Activated CD4-positive, alpha-beta T cell treated with anti-CD3 and anti-CD28 coated beads, Interleukin-2, amount 50 U/mL, for 48 hours (primary cell): ENCODE measurements at places on chromosomes 12 and 14.

DNA sequence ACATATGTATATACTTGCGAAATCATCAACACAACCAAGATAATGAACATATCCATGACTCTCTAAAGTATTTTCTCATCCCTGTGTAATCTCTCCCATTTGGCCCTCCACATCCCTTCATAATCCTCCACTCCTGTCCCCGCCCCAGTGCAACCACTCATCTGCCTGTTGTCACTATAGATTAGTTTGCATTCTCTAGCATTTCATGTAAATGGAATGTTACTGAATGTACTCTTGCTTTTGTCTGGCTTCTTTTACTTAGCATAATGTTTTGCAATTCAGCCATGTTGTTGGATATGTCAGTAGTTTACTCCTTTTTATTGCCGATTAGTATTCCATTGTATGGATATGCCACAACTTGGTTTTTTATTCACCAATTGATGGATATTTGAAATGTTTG is 99.1 kb downstream of the BICD1 start:
- no peak for DNase-seq

GRCh38 chr14:35740215-35740614 is 68.9 kb downstream of the RALGAPA1 start:
- DNase-seq, result no peak

DNA sequence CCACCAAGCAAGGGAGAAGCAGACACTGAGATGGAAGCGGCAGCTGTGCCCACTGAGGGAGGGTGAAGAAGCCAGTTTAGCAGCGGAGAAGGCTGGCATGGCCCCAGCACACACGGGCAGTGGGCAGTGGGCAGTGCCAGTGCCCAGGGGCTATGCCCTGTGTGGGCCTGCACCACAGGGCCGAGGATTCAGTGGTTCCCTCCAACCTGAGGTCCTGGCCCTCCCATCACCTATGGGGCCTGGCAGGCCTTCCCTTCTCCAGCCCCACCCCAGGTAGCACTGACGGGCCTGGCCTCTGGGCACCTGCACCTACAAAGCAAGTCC is 81.1 kb downstream of the ITPK1 start:
- DNase-seq, result no peak

DNA sequence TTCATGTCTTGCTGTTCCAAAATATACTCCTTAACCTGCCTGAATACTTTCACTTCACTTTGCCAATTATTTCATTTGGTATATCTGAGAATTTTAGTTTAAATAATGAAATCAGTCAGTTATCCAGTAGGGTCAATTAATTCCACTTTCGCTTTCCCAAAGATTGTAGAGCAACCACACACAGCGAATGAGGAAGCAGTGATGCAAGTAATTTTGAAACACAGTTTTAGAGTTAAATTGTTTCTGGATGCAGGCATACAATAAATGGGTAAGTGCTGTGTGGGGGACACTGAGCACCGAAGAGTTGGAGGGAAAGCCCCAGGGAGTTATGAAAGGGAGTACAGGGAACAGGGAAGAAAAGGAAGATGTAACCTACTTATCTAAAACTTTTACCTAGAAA is 62.8 kb downstream of the TSHR start:
- DNase-seq, result no peak

GRCh38 chr12:89770391-89770790 is 61.8 kb upstream of the ATP2B1 start:
- DNase-seq, result no peak

DNA sequence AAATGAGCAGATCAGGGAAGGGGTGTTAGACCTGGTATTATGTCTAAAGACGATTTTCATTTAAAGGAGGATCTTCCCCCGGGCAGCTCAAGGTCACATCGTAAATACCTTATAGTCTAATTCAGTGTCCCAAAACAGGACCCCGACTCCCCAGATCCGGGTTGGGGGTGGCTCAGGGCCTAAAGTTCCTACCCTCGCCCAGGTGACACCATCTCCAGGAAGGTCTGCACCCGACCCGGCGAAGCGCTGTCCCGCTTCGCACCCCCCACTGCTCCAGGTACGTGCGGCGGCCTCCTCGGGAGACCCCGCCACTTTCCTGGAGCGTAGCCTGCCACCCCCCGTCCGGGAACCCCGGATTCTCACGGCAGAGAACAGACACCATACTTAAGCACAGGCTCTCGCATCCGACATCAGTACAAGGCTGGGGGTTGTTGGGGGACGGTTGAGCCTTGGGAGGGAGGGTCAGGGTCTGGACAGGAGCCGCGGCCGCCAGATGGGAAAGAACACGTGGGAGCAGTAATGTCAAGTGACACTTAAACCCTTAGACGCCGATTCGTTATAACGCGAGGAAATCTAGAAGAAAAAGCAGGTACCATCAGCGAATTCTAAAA is 556 bp downstream of the TIMM9 start:
- peak; percentile 59 for DNase-seq

DNA sequence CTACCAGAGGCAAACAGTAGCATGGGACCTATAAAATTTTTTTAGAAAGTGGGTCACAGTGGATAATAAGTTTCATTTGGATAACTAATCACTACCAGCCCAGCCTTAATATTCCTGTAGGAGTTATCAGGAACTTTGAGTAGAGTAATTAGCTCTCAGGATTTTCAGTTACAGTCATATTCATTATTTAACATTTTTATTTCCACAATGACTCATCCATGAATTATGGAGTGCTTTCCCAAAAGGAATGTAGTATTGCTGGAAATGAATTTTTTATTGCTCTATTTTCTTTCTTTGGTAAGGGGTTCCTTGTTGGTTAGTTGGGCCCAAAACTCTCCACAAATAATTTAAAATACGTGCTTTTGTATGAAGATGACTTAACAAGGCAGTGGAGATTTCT is 53.7 kb downstream of the ERC1 start:
- DNase-seq, result no peak

- no peak for DNase-seq
Observed at GRCh38 chr14:24535737-24536136, 27.7 kb upstream of the CMA1 start.

- DNase-seq, result no peak
Observed at GRCh38 chr12:108815875-108816594, 41.3 kb downstream of the SSH1 start.

DNA sequence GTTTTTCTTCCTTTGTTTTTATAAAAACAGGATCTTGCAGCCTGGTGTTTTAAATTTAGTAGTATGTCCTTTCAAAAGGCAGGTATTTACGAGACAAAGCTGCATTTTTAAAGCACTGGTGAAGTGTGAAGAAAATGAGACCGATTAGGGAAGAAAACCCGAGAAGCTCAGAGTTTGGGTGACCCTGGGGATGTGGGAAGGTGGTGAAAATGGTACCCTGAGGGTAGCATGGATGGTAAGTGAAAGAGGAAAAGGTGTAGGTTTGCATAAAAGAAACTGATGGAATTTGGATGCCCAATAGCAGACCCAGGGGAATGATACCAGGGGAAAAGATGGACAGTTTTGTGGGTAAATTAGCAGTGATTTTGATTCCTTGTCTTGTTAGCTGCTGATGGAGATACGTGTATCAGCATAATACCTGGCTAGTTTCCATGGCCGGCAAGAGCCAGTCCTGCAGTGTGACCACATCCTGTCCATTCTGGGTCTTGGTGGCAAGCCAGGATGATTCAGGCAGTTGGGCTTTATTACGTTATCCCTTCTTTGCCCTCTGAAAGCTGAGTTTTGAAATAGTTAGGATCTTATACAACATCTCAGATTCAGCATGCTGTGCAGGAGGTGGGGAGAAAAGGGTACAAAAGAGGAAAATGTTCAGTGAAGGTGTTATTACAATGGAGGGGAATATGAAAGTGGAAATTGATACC is 8.9 kb downstream of the BICD1 start:
- no peak for DNase-seq

- no peak for DNase-seq
Observed at GRCh38 chr12:67742461-67742860, 93.9 kb downstream of the DYRK2 start.

- DNase-seq, result no peak
Observed at GRCh38 chr12:50505675-50506530, 1.1 kb downstream of the DIP2B start.

GRCh38 chr12:111298582-111299436 is 70.1 kb downstream of the PHETA1 start:
- DNase-seq, result peak; percentile 51

DNA sequence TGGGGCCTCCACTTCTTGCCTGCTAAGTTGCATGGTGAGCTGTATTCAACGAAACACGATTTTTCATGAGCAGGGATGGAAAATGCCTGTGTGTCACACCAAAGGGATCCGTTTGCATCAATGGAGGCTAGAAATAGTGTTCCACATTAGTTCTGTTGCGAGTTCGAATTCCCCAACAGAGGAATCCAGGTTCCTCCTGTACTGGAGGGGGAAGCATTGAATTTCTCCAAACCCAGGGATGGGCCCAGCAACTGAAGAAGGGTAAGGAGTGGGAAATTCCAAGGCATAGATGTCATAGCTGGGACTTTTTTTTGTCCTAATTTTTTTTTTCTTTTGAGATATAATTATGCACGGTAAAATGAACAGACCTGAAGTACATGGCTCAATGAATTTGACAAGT is 336.2 kb downstream of the DPF3 start:
- no peak for DNase-seq

DNA sequence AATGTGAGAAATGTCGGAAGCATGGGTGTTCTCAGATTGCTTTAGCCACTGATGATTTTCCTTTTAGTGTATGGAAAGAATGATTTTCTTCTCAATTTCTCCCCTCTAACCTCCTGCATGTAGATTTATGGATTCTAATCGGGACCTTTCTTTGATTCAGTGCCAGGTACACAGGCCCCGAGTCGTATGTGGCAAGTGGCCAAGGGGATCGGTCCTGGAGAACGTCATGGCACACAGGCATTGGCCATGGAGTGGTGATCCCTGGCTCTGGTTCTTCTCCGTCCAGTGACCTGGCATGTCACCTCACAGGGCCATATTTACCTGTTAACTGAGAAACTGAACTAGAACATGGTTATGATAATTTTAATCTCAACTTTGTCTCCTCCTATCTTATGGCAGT is 58.1 kb downstream of the ETV6 start:
- DNase-seq, result no peak

DNA sequence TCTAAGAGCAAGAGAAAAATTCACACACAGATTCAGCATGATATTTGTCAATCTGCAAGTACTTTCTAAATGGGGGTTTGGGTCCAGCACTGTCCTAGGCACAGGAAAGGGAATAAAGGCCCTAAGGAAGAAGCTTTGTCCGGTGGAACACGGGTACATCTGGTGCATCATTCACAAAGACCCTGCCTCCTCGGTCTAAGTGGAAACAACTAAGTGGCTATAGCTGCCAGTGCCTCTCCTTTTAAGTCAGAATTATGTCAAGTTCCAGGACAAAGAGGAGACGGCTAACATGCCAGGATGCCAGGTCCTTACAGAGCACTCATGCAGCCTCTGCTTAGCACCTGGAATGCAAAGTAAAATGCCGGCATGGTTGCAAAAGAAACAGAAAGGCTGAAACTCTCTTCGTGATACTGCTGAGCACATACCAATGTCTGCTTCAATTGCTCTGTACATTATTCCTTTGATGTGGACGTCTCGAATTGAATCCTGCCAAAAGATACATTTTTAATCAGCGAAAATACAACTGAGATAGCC is 47.5 kb downstream of the NT5DC3 start:
- no peak for DNase-seq

- DNase-seq, result no peak
Observed at GRCh38 chr14:104965561-104966231, 12.5 kb downstream of the AHNAK2 start.
